ENCODE measurements at places on chromosomes 5 and 9. TPM values are rescaled to one million over a fixed set of nuclear protein-coding genes. Genes with fewer than 3 reads are reported as not detected.

The ANGPTL2 gene
- 0.93 TPM for total RNA-seq

- no peaks in the 10 kb centered on the region for H3K4me1 ChIP-seq
- H3K27ac ChIP-seq: no peak overlapping the region
- no peaks in the 10 kb centered on the region for H3K27me3 ChIP-seq
- no peak overlapping the region for H3K4me3 ChIP-seq
- H3K36me3 ChIP-seq: no peaks in the 10 kb centered on the region
Observed at GRCh38 chr5:54603372-54603771, 85.8 kb downstream of the SNX18 start.

GRCh38 chr9:107933097-107933496 lies 443.5 kb upstream of the KLF4 start:
- H3K36me3 ChIP-seq: no peaks in the 10 kb centered on the region
- no peaks in the 10 kb centered on the region for H3K27me3 ChIP-seq
- DNase-seq: no peak

DNA sequence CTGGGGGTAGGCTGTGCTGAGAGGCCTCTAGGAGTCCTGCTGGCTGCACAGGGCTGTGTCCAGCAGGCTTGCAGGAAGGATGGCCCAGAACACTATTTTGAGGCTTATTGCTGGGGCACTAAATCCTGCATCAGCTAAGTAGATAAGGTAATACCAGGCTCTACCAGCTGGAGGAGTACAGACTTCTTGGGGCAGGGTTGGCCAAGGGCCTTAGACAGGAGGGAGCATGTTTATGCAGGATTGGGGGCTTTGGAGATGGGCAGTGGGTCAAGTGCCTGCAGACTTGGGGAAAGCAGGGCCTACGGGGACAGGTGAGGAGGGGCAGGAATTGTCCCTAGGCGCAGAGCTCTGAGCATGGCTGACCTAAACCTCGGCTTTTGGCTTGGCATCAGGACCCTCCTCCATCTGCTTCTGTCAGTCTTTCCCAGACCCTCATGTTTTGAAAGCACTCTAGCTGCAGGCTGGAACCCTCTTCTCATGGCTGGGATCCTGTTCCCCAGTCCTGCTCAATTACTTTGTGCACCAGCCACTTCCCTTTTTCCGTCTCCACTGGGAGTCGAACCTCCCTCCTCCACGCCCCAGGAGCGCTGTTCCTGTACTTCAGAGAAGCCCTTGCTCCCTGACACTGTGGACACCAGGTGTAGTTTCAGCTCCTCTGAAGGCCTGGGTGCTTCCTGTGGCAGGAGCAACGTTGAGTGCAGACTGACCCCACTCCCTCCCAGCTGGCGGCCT lies 61.0 kb upstream of the SPTLC1 start:
- H3K4me1 ChIP-seq: no peaks in the 10 kb centered on the region
- H3K4me3 ChIP-seq: no peak overlapping the region
- no peaks in the 10 kb centered on the region for H3K36me3 ChIP-seq
- no peak for DNase-seq
- H3K27me3 ChIP-seq: no peaks in the 10 kb centered on the region

DNA sequence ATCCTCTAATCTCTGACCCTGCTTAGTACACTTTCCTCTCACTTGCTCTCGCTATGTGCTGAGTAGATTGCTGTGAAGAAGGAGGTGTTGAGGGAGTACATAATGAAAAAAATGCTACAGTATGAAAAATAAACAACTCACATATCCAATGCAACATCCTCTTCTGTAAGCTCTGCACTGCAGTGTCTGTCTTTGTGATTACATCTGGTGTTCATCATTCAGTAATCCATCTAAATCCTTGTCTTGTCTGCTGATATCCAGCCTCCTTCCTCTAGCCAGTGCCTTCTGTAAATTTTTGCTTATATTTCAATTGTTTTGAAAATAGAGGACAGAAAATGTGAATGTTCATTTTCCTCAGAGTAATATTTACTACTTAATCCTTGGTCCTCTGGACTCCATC lies 57.4 kb upstream of the CDH12 start:
- H3K4me1 ChIP-seq: no peaks in the 10 kb centered on the region
- no peak overlapping the region for H3K4me3 ChIP-seq
- H3K27ac ChIP-seq: no peak overlapping the region
- H3K27me3 ChIP-seq: no peaks in the 10 kb centered on the region

DNA sequence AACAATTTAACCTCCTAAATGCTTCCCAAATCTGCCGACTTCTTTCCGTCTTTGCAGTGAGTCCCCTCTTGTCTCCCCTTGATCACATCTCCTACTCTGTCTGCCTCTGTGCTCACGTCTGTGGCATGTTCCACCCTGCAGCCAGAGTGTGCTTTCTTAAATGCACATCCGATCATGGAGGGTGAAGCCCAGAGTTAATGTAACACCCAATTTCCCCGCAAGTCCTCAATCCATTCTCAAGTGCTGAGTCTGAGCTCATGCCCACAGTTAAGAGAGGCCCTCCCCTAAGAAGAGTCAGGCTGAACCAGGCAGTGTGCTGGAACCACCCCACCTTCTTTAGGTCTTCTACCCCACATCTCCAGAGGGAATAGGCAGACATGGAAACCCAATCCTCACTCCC lies 164.8 kb downstream of the EPB41L4A start:
- no peak overlapping the region for H3K27ac ChIP-seq
- DNase-seq: no peak
- no peak overlapping the region for H3K4me3 ChIP-seq
- no peaks in the 10 kb centered on the region for H3K4me1 ChIP-seq

DNA sequence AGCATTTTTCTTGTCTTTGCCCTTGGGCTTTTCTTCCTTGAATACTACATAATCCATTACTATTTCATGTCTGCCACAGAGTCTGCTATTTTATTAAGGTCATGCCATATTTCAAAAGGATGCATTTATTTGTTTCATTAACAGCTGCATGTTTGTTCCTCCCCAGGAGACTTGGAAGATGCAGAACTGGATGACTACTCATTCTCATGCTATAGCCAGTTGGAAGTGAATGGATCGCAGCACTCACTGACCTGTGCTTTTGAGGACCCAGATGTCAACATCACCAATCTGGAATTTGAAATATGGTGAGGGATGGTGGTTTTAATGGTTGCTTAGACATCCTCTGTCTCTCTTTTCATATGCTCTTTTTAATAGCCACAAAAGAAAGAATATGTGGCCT lies 4.0 kb downstream of the IL7R start:
- H3K4me3 ChIP-seq: no peak overlapping the region
- no peak for DNase-seq
- H3K27ac ChIP-seq: no peak overlapping the region
- H3K4me1 ChIP-seq: no peaks in the 10 kb centered on the region
- no peaks in the 10 kb centered on the region for H3K27me3 ChIP-seq

The ABO gene
- total RNA-seq: 0.08 TPM

DNA sequence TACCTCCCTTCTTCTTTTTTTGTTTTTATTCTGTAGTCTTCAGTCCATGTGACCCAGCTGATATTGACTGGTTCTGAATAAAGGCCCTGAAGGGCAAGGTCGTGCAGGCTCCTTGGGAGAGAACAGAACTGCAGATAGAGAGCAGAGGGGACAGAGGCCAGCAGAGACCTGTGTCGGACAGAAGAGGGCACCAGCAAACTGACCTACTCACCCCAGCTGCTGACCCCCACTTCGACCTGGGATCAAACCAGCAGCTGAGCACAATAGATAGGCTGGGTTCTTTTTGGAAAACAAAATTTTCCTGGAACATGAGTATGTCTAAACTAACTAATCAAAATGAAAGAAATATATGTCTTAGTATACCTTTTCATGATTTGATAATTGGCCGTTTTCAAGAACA lies 695.1 kb downstream of the NR2F1-AS1 start:
- H3K27ac ChIP-seq: no peak overlapping the region
- no peaks in the 10 kb centered on the region for H3K36me3 ChIP-seq
- H3K4me3 ChIP-seq: no peak overlapping the region
- peaks cover 2% of the 10 kb centered on the region for H3K4me1 ChIP-seq

- no peaks in the 10 kb centered on the region for H3K36me3 ChIP-seq
- DNase-seq: no peak
- H3K4me3 ChIP-seq: no peak overlapping the region
- no peak overlapping the region for H3K27ac ChIP-seq
- H3K27me3 ChIP-seq: no peaks in the 10 kb centered on the region
Observed at GRCh38 chr5:68805444-68805843, 288.4 kb upstream of the SLC30A5 start.

The RAI14 gene
- total RNA-seq: 12.5 TPM

DNA sequence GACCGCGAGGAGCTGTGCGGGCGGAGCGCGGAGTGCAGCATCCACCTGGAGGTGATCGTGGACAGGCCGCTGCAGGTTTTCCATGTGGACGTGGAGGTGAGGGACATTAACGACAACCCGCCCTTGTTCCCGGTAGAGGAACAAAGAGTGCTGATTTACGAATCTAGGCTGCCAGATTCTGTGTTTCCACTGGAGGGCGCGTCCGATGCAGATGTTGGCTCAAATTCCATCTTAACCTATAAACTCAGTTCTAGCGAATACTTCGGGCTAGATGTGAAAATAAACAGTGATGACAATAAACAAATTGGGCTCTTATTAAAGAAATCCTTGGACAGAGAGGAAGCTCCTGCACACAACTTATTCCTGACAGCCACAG lies 590 bp downstream of the PCDHA6 start:
- DNase-seq: no peak
- no peak overlapping the region for H3K27ac ChIP-seq
- H3K27me3 ChIP-seq: no peaks in the 10 kb centered on the region
- H3K4me1 ChIP-seq: no peaks in the 10 kb centered on the region

- H3K27me3 ChIP-seq: no peaks in the 10 kb centered on the region
- DNase-seq: no peak
- no peaks in the 10 kb centered on the region for H3K36me3 ChIP-seq
Observed at GRCh38 chr9:125428060-125428901, 166.7 kb downstream of the GAPVD1 start.

DNA sequence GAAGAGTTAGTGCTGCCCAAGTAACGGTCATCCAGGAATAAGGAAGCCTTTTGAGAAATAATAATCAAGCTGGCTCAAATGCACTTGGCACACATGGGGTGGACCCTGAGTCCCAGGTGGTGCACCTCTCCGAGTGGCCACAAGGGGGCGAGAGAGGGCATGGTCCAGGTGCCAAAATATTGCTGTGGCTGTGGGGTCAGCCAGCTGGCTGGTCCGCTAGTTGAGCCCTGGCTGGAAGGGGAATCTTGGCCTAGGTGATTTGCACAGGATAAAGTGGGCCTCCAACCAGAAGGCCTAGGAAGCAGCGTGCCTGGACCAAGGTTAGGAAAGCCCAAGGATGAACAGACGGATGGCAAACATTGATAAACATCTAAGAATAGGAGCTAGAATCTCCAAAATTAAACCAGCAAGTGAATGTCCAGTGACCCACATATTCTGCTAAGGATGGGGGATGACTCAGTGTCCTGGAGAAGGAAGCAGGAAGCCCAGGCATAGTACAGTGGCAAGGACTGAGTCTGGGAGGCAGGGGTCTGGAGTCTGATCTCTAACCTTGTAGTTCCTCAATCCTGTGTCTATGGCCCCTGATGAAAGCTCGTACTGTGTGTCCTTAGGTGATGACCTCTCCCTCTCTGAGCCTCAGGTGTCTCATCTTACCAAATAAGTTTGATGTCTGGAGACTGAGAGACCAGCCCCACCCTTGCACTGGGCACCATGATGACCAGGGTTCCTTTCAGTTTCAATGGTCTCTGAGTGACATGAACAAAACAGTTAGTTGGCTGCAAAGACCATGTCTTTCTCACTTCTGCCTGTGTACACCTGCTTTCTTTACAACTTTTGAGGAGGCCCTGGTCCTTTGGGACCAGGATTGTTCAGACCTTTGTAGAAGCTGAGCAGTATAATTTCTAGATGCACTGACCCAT lies 19.2 kb upstream of the SHB start:
- H3K4me3 ChIP-seq: no peak overlapping the region
- H3K36me3 ChIP-seq: no peaks in the 10 kb centered on the region
- H3K27ac ChIP-seq: no peak overlapping the region
- H3K4me1 ChIP-seq: no peaks in the 10 kb centered on the region
- DNase-seq: peak; percentile 88

All from liver (tissue), 10 donors.